Breast epithelium (tissue), 4 donors: ENCODE measurements at places on chromosomes 12 and 14. TPM values are rescaled to one million over a fixed set of nuclear protein-coding genes. Genes with fewer than 3 reads are reported as not detected.

Gene ALDH2
- total RNA-seq = 56.4 TPM

Gene ANKRD9
- total RNA-seq = 24.9 TPM

Gene PDE3A
- 9.4 TPM for total RNA-seq

Gene DPF3
- 1.3 TPM for total RNA-seq

Gene CCDC196
- not detected for total RNA-seq

Gene TMEM229B
- total RNA-seq = 6.0 TPM

Gene IGF1
- total RNA-seq = 56.6 TPM

Gene NYNRIN
- 8.2 TPM for total RNA-seq

Gene STON2
- 24.6 TPM for total RNA-seq

Gene CNTN1
- total RNA-seq = 1.1 TPM

Gene GPR132
- total RNA-seq = 1.3 TPM

Gene TMEM179
- total RNA-seq = not detected

Gene TSPAN31
- 73.1 TPM for total RNA-seq

Gene GPR162
- 4.2 TPM for total RNA-seq

Gene LRTM2
- total RNA-seq = not detected

Gene YEATS4
- 23.0 TPM for total RNA-seq

Gene GNB3
- total RNA-seq = 3.3 TPM

Gene KRT74
- not detected for total RNA-seq

Gene LRIG3
- total RNA-seq = 116 TPM

Gene TEX22
- total RNA-seq = 0.59 TPM
